HT1080 (cell line): ENCODE measurements at places on chromosomes 5 and 9.

GRCh38 chr9:23447166-23447565 is 378.9 kb downstream of the ELAVL2 start:
- DNase-seq, result no peak

- DNase-seq, result peak; percentile 89
These were observed 242.5 kb downstream of the BNC2 start for GRCh38 chr9:16627967-16628366.

GRCh38 chr5:60585618-60586017 is 114.3 kb downstream of the DEPDC1B start:
- DNase-seq, result no peak

DNA sequence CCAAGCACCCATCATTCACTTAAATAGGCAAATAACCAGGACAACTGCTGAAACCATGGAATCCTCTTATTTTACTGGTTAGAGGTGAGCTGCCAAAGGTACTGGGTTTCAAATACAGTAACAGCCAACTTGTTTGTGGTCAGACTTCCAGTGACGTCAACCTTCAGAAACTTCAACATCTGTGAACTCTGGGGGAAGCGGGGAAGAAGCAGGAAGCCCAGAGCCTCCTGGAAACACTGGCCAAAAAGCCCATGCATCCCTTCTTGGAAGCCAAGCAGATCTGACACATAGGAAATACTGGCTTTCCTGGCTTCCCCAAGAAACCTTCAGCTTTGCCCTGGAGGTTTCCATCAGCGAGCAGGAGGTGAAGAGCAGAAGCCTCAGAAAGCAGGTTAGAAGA is 4.9 kb upstream of the FRRS1L start:
- DNase-seq, result peak; percentile 90

GRCh38 chr5:137880313-137880712 is 8.9 kb upstream of the PKD2L2 start:
- DNase-seq, result no peak

GRCh38 chr9:72360324-72360723 is 4.7 kb downstream of the ZFAND5 start:
- no peak for DNase-seq

GRCh38 chr9:128787659-128788058 is 606 bp downstream of the TBC1D13 start:
- DNase-seq, result no peak

- DNase-seq, result no peak
These were observed 167.3 kb upstream of the FST start for GRCh38 chr5:53313145-53313544.

DNA sequence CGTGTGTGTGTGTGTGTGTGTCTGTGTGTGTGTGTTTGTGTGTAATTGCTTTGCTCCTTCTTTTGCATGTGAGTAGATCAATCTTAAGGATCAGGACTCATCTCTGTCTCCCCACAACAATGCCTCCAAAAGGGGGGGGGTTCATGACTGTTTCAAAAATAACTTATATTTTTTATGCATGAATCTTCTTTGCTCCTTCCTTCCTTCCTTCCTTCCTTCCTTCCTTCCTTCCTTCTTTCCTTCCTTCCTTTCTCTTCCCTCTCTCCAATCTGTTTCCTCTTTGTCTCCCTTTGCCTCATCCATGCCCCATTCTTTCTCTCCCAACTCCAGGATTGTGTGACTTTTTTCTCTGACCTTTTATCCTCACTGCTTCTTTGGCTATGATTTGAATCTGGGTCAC is 126.4 kb upstream of the OSMR start:
- no peak for DNase-seq

GRCh38 chr9:135607401-135608293 is 31.7 kb downstream of the GLT6D1 start:
- DNase-seq, result no peak

- no peak for DNase-seq
These were observed 122.6 kb upstream of the KLF4 start for GRCh38 chr9:107612136-107612535.

DNA sequence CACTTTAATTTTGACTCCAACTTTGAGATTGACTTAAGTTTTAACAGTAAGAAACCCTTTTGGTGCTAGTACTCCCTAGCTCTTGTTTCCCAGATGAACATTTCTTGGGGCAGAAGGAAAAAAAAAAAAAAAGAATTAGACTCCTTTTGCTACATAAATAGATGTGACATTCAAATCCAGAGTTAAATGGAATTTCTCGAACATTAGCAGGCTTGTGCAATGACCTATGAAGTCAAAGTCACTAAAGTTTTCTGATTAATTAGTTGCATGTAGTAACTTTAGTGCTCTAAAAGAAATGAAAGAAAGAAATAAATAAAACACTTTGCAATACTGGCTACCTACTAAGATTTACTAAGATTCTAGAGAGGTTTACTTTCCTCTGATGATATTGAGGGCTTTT is 106.8 kb downstream of the TMEM174 start:
- no peak for DNase-seq

GRCh38 chr5:177023303-177023664 is 788 bp downstream of the ZNF346 start:
- DNase-seq, result no peak

DNA sequence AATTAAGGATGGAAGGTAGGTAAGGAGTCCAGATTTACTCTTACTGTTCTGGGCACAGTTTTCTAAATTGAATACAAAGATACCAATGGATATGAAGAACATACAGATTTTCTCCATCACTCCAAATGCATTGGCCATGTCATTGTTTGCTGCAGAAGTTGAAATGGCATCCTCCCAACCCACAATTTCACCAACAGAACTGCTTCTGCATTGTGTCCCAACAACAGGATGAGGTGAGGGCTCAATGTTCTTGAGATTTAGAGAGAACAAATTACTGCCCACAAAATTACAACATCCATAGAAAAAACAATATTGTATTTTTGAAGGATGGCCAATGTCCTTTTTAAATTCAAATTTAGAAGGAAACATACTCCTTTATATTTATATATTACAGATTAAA is 88.9 kb downstream of the NUDT12 start:
- DNase-seq, result no peak

DNA sequence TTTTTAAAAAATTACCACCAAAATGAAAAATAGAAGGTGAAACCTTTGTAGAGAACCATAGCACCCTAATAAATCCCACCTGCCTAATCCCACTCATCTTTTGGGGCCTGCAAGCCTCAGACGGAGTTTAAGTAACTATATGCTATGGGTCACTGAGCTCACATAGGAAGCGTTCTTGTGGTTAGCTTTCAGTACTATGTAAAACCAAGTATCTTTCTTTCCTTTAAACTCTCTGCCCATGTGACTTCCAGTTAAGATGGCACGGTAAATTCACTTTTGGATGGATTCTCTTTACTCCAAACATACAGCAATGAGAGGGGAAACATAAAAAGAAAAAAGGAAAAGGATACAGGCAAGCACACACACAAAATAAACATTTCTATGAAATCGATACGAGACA is 50.9 kb downstream of the FANCC start:
- no peak for DNase-seq

DNA sequence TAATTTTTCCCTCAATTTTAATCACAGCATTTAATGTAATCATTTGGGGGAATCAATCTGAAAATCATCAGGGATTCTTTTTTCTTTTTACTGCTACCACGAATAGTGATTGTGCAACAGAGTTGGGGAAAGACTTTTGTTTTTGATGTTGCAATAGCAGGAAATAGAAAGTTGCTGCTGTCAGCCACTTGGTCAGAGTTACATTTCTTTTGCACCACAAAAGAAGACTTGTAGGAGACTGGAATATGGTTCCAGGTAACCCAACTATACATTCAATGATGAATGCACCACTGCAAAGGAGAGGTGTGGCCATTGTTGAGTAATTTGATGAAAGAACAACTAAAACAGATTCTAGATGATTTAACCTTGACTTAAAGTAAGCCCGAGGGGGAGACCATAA is 46.3 kb upstream of the PALM2AKAP2 start:
- DNase-seq, result peak; percentile 11

DNA sequence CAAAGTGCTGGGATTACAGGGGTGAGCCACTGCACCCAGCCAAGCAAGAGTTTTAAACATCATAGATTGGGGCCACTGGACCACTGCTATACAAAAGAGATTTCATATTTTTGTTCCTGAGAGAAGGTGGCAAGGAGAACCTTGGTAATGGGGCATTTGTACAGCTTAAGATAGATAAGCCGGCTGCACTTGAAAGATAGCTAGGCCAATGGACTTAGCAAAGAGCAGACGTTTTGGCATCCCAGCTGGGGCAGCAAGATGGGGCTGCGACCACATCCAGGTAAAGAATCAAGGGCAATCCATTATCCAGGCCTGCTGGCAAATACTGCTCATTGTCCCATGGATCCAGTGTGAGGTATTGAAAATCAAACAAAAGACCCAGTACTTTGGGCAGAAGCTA is 3.9 kb upstream of the ISCA1 start:
- no peak for DNase-seq

DNA sequence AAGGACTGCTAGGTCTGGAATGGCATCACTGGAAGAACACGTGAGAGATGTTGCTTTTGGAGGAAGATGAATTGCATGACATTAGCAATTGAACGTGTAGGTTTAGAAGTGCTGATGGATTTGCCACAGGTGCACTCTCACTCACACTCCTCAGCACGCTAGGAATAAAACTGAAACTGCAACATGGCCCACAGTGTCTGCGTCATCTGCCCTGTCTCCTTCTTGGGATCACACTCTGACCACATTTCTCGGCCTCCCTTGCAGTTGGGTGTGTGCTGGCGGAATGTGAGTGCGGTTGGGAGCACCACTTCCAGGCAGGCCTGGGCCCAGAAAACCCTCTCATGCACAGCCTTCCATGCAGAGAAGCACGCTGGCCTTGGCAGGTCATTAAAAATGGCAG is 152.8 kb upstream of the LHFPL2 start:
- peak; percentile 57 for DNase-seq

- peak; percentile 88 for DNase-seq
These were observed at the start of gene UBE2R2 for GRCh38 chr9:33816327-33817252. TSS of gene UBE2R2 (plus strand) at chr9:33817160. CDS start at chr9:33817758, 598 bp downstream.

DNA sequence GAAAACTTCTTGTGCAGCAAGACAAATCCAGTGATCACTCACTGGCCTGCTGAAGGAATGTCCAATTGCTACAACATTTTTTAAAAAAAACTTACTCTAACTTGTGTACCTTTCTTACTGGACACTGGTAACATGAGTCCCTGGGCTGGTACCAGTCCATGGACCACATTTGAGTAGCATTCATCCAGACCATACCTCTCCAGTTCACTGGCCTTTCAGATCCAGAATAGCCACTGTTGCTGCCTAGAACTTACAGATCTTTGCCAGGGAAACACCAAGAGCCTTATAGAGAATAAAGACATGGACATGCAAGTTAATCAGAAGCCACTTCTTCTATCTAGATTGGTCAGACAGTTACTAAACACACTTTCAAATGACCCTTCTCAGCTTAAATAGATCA is 185.3 kb downstream of the TLE4 start:
- no peak for DNase-seq

DNA sequence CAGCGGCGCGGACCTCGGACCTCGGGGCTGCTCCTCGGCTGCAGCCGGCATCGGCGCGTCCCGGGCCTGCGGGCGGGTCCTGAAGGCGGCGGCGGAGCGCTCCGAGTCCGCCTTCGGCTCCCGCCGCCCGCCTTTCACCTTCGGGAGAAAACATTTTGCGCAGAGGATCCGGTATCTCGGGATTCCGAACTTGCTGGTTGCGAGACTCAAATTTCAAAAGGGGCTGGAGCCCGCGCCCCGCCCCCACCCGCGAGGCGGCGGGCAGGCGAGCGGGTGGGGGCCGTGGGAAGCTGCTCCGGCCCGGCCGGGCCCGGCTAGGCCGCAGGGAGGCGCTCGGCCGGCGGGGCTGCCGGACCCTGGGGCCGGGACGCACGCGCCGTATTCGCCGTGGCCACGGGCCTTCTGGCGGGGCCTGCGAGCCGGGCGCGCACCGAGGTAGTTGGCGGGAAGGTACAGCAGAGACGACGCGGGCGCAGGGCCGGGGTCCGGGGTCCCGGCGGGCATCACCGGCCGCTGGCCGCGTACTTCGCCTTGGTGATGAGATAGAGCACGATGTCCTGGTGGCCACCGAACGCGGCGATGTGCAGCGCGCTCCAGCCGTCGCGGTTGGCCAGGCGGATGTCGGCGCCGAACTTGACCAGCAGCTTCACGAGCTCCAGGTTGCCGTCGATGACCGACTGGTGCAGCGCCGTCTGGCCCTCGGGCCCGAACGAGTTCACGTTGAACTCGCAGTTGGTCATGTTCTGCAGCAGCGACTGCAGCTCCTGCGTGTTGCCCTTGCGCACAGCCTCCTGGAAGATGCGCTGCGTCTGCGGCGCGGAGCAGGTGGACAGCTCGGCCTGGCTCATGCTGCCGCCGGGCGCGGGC is 757 bp downstream of the NRARP start:
- no peak for DNase-seq
